ENCODE measurements at places on chromosomes 6 and 20. TPM values are rescaled to one million over a fixed set of nuclear protein-coding genes. Genes with fewer than 3 reads are reported as not detected.

Gene RBM24
- total RNA-seq: 157 TPM

DNA sequence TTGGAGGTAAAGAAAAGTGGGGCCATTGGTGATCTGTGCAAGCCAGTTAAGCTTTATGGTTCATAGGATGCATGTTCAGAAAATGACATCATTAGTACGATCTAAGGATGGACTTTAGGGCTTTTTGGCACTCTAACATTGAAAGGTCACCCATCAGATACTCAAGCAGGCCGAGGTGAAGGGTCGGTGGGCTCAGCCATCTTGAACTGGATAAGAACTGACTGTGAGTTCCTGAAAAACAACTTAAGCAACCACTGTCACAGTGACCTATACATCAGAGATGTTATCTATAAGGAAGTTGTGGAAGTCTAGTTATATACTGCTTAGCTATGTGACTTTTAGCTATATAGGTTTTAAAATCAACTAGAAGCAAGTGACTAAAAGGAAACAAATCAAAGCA, 13.0 kb upstream of the ITCH start:
- DNase-seq: no peak

GRCh38 chr6:137978252-137978896, 111.3 kb downstream of the TNFAIP3 start:
- no peak for DNase-seq

Gene SEL1L2
- total RNA-seq: not detected

- no peak for DNase-seq
Measured at GRCh38 chr20:57289391-57290177, 23.1 kb upstream of the BMP7 start.

DNA sequence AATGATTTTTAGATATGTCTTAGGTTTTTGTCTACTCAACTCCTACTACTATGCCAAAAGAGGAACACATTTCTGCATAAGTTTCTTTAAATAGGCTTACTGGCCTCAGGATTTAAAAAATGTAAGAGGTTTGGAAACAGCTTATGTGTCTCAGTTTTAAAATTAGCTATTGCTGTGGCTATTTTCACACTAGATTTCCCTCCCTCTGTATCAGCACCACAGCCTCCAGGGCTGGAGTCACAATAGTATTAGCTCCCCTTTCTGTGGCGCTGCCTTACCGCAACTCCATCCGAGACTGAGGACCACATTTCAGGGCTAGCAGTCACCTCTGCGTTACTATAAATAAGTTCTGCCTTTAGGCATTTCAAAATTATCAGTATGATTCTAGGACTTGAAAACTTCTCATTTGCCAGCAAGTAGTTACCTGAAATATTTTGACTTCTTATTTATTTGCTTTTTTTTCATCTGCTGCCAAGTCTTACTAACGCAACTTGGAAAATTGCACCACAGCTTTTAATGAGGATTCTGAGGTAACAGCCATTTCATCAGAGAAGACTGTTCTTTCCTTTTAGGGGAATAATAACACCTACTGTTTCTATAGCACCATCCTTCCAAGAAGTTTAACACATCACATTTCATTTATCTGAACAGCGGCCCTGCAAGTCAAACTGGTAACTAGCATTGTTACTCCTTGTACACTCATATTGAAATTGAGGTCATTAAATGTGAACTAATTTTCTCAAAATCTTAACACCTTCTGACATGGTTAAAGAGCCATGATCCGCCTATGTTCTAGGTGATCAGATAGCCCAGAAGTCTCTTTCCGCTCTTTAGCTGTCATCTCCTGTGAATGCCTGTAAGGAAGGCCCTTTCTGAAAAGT, 105.9 kb downstream of the GJA10 start:
- DNase-seq: peak; percentile 55

DNA sequence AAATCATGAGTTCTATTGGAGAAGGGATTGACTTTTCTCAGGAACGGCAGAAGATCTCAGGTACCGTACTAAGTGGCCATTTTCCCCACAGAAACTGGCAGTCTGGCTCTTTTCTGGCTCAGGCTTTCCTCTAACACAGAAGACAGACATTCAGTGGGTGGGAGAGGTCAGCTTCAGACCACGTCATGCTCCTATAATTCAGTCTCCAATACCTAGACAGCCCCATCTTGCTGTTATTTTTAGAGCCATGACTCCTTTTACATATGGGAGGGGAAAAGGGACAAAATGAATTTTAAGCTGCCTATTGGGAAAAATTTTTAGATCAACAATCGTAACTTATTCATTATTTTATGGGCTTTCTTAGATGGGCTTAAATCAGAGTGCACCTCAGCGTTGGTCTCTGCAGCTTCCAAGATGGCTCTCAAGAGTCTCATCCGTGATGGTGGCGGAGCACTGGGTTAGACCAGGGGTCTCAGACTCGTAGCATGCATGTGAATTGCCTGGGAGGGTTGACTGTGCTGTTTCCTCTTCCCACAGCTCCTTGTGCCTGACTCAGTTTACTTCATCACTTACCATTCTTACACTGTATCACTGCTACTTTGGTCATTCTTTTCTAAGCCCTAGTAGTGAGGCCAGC, 86.9 kb downstream of the TCP11 start:
- DNase-seq: no peak

DNA sequence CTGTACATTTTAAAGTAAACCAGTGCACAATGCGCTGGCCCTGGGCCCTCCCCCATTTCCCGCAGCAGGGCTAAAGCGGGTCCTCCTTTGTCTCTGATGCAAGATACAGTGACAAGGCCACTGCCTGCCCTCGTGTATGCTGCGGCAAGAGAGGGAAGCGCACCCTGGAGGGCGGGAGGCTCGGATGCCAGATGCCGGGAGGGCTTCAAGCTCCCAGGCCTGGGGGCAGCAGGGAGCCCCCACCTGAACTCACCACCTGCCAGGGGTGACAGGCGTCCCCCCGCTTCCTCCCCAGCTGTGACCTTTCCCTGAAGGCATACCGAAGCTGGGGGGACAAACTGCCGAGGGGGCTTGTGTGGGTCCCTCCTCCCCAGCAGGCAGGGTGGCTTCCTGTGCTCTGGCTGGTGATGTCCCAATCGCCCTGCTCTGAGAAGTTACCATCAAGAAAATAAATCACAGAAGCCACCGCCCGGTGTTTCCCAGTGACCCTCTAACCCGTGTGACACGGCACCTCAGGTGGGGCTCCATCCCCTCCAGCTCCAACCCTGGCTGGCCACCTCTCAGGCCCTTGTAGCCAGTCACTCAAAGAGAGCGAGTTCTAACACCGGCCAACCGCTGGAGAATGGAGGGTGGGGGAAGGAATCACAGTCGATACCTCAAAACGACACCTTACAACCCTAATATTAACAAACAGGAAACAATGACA, 203.3 kb downstream of the PREX1 start:
- DNase-seq: no peak

DNA sequence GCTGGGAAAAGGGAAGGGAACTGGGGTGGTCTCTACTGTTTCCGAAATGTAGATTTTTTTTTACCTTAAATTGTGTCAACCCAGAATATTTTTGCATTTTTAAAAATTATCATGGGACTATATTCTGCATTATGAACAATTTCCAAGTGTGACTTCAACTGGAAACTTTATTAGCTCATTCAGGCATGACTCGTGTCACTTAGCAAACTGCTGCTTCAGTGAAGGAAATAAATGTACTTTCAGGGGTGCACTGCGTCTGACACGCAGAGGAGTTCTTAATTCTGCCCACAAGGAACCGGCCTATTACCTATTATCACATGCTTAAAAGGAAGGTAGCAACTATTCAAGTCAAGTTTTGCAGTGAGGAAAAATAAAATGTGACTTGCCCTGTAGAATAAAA, 291.3 kb upstream of the PRDM1 start:
- peak; percentile 39 for DNase-seq

Gene PDYN
- total RNA-seq: not detected

- DNase-seq: peak; percentile 49
Measured at GRCh38 chr20:63009988-63010769, 3.4 kb upstream of the BHLHE23 start.

DNA sequence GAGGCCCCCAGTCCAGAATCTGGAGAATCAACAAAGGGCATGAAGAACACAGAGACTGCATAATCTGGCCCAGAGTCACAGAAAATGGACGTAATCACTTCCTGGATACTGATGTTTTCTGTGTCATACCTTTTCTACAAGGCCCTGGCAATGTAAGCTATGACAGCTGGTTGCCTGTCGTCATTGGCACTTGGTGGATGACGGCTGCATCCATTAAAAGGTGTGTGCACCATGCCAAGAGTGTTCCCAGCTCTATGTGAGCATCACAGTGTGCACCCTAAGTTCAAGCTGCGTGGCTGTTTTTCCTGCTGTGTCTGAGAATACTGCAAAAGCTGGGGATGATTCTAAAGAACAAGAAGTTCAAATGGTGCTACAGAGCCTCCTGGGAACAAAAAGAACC, 275.2 kb upstream of the CNR1 start:
- no peak for DNase-seq

Measured in muscle of leg (tissue), 16 donors.